K562 (cell line): ENCODE measurements at places on chromosomes 12 and 14. TPM values are rescaled to one million over a fixed set of nuclear protein-coding genes. Genes with fewer than 3 reads are reported as not detected.

The FBXO34 gene
- 16.5 and 16.9 TPM in 2 replicates for total RNA-seq

The PCK2 gene
- total RNA-seq: 55.8 and 60.9 TPM in 2 replicates

The GALNT9 gene
- not detected in 2 replicates for total RNA-seq

DNA sequence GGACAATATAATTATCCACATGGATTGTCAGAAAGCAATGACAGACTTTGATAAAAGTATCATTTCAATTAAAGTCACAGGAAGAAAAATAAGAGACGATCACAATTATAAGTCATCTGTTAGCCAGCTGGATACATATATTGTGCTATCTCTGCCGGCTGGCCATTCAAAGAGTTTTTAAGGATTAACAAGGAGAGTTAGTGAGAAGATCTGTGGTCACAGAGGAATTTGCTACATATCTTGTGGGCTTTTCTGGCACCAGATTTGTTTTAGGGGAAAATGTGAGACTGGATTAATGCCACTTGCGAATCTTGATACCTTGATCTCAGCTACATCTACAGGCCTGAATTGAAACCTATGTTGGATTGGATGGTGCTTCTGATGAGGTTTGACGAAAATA is 90.9 kb upstream of the MANSC4 start:
- DNase-seq: no peak

GRCh38 chr14:87002776-87003175 is 990.2 kb downstream of the GALC start:
- DNase-seq: no peak

The TBX3 gene
- total RNA-seq: 0.60 and 0.81 TPM in 2 replicates

- DNase-seq: no peak
Observed at GRCh38 chr12:29346769-29347421, 34.1 kb downstream of the ERGIC2 start.

- peak; percentile 82 for DNase-seq
Observed at GRCh38 chr14:100406505-100407131, 83.5 kb downstream of the SLC25A47 start.

The LTBP2 gene
- 0.18 and 0.20 TPM in 2 replicates for total RNA-seq

- no peak for DNase-seq
Observed at GRCh38 chr12:12954356-12954755, 2.4 kb upstream of the GPRC5D start.

DNA sequence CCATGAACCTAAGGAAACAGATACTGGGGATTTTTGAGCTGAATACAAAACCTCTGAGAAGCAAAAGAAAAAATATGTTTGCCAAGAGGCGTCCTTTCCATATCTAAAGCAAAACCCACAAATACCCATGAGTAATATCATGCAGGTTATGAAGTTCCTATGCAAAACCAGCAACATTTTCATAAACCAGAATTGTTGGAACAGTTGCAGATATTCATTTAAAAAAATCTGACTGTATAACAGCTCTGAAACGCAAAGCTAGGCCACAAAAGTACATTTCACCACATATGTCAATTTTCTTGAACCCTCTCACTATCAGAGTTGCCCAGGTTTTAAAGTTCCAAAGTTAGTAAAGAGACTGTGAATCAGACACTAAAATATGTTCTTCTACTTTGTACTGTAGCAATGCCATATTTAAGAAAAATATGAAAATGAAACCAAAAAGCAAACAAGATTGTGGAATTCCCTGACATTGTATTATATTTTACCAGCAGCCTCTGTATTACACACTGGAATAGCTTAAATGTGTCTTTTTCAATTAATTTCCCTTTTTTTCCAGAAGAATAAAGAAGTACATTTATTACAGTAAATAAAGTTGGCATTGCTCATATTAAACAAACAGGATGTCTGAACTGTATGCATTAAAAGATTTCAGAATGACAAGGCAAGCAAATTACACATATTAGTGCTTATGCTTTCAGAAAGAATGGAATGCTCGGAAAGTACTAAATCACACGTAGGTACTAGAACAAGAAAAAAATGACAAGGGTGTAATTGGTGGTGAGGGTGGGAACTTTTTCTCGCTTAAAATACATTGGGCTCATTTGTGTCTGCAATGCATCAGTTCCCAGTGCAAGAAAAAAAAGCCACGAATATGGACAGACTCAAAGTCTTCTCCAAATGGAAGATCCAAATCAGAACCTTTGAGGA is 33.6 kb upstream of the HIF1A start:
- no peak for DNase-seq

The TMCC3 gene
- total RNA-seq: 0.16 TPM in 1 of 2 replicates, not detected in the other

The BCL2L2 gene
- total RNA-seq: 13.0 and 18.7 TPM in 2 replicates

DNA sequence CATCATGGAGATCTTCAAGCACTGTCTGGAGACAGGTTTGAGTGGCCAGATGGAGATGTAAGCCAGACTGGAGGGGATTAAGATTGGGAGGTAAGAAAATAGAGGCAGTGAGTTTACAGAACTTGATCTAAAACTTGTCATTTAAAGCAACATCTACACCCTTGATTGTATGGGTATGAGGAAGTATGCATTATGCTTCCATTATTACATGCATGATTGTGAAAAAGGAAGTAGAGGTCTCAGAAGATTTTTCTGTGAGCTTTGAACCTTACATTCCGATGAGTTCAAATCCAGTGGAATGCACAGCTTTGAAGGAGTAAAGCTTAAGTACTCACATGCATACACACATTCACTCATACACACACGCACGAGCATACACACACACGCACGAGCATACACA is 550.8 kb downstream of the MED13L start:
- no peak for DNase-seq

DNA sequence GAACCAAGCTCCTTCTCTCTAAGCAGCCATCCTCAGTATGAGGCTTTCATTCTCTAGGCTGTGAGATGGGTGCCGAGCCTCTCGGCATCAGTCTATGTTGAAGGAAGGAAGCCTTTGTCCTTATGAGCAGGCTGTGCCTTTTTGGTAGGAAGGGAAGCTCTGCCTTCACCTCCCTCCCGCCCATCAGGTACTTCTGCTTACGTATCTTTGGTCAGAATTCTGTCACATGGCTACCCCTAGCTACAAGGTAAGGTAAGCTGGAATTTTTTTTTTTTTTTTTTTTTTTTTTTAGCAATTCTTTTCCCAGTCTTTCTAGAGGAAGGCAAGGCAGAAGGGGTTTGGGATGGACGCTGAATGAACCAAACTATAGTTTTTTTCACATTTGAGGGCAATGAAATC is 16.9 kb downstream of the BATF start:
- DNase-seq: no peak

DNA sequence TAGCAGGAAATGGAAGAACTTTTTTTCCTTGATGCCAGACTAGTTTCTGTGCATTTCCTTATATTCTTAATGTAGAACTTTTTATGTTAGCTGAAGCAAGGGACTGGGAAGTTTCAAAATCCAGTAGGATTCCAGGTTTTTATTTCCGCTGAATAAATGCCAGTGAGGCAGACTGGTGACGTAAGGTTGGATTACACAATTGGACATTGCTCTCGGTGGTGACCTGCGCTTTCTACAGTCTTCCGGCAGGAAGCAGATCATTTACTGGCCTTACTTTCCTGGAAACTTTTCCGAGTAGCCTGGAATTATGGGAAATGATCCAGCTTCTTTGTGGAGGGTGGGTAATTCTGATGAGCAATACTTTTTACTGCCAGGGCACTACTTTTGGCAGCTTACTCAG is 3.6 kb downstream of the IFT43 start:
- no peak for DNase-seq

DNA sequence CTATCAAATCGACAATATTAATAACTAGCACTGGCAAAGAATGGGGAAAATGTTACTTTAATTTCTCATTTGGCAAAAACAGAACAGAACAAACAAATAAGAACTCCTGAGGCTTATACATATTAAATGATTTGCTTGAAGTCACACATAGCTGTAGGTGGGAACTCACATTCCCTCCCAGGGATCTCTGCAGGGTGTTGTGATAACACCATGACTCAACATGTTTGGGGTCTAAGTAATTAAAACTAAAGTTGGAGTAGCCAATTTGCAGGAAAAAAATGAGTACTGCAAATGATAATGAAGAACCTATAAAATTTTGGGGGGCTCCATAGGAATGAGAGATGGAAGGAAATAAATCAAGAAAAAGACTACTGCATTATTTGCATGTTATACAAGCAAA is 27.5 kb downstream of the UNC79 start:
- DNase-seq: no peak

GRCh38 chr12:104722601-104723534 is 235.2 kb downstream of the SLC41A2 start:
- peak; percentile 35 for DNase-seq

DNA sequence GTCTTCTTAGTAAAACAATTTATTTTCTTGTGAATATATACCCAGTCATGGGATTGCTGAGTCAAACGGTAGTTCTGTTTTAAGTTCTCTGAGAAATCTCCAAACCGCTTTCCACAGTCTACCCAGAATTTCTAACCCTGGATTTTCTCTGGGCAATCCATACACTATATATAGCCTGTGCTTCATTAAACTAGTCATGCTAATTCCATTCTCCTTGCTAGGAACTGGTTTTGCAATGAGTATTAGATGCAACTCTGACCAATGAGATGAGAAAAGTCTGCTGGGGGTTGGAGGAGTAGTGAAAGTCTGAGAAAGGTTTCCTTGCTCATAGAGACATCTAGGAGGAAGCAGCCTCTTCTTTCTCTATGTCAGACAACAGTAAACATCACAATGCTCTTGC is 196.1 kb upstream of the CDKN3 start:
- no peak for DNase-seq

DNA sequence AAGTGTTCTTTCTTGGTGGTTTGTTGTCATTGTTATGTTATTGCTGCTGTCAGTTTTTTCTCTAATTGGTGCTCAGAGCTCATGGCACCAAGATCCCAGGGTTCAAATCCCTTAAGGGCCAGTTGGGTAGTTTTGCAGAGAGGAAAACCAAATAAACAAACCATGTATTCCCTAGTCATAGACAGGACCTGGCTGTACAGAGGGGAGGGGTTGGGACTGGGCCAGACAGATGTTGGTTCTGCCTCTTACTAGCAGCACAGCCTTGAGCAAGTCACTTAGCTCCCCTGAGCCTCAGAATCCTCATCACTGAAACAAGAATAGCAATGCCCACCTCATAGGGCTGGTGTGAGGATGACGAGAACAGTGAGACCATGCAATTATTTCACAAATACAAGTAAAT is 53.4 kb downstream of the LTBP2 start:
- DNase-seq: no peak

The A2M gene
- 2.3 and 3.0 TPM in 2 replicates for total RNA-seq

- peak; percentile 32 for DNase-seq
Observed at GRCh38 chr14:53180272-53181221, 27.4 kb upstream of the DDHD1 start.

The SELPLG gene
- 2.2 and 2.5 TPM in 2 replicates for total RNA-seq

DNA sequence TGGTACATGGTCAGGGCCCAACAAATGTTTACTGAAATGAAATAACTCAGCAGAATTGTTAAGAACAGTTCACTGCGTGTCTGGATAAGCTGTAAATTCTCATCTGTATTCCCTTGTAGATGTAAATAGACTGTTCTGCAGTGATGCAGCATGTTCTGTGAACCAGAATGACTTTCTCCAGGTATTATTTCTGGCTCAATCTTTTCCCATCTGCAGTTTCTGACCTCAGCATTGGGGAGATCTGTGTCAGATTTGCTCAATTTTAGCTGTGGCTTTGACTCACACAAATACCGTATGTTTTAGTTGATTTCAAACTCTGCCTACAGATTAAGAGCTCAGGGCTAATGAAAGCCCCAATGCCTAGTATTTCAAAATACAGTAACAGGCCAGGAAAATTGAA is 49.2 kb upstream of the DICER1 start:
- DNase-seq: no peak

GRCh38 chr12:501722-502447 is 42.1 kb downstream of the B4GALNT3 start:
- DNase-seq: no peak

DNA sequence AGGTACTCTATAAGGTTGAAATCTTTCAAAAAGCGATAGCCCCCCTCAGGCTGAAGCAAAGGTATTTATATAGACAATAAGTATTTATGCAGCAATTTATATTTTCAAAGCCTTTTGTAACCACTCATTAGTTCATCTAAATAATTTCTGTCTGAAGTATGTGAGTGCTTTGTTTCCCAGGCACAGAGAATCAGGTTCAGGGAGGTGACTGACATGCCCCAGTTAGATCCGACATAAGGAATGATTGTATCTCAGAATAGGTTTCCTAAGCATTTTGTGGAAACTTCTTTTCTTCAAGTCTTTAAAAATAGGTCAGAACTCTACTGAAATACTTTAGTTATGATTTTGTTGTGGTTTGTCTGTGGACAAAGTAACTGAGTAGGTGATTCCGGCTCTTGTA is 283.4 kb upstream of the G2E3 start:
- DNase-seq: no peak

DNA sequence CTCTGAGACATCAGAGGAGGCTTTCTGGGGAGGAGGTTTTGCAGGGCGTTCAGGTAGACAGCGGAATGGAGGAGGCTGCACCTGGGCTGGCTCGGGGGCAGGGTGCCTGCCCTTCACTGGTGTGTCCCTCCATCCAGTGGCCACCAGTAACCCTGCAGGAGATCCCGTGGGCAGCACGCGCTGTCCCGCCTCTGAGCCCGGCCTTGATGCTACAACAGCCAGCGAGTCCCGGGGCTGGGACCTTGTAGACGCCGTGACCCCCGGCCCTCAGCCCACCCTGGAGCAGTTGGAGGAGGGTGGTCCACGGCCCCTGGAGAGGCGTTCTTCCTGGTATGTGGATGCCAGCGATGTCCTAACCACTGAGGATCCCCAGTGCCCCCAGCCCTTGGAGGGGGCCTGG is 10.0 kb upstream of the ADSS1 start:
- DNase-seq: no peak

GRCh38 chr14:69938751-69939150 is 59.5 kb downstream of the SMOC1 start:
- no peak for DNase-seq

DNA sequence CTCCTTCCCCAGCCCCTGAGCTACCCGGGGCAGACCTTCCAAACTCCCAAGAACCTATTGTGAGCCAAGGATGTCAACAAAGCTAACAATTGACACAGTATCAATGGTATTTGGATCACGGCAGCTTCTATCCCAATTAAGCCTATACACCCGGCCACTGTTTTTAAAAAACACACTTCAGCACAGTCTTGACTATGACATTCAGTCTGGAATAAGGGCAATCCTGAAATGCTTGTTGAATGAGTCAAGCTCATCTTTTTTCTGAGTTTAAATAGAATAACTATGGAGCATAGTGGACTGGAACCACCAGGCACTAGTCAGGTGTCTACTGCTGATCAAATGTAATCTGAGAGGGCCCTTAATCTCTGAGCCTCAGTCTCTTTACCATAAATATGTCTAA is 5.7 kb downstream of the DENND5B start:
- no peak for DNase-seq
